ENCODE measurements at places on chromosomes 12 and 14.

DNA sequence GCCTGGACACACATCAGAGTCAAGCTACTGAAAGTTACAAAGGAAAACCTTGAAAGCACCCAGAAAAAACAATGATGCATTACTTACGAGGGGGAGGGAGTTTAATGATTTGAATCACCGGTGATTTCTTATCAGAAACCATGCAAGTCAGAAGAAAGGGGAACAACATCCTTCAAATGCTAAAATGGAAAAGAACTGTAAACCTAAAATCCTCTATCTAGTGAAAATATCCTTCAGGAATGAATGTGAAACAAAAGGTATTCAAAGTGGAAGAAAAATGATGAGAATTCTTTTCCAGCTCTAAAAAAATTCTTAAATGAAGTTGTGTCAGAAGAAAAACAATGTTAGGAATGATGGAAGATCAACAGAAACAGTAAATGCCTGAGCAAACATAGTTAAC lies 16.8 kb downstream of the SCAF11 start:
- no peak for DNase-seq

DNA sequence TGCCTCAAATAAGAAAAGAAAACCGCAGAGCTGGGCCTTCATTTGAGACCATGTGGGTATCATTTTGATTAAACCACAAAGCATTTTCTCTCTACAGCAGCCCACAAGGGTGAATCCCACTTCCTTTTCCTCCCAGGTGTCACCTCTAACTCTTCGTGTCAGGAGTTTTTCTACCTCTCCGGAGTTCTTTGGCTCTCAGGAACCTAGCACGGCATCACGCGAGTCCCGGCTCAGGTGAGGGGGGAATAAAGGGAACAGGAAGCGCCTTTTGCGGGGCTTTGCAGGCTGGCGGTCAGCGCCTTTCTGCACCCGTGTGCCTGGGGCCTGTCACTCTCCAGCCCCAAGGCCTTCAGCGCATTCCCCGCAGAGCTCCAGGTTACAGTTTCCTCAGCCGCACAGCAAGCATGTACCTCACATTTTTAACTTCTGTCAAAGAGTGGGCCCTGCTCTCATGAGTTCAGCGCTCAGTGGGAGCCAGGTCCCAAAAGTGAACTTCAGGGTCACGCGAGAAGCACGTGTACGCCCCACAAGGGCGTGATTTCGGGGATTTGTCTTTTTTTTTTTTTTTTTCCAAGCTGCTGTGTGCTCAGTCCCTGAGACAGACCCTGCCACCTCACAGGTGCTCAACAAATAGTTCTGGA lies 740 bp upstream of the PRPF40B start:
- DNase-seq, result no peak

DNA sequence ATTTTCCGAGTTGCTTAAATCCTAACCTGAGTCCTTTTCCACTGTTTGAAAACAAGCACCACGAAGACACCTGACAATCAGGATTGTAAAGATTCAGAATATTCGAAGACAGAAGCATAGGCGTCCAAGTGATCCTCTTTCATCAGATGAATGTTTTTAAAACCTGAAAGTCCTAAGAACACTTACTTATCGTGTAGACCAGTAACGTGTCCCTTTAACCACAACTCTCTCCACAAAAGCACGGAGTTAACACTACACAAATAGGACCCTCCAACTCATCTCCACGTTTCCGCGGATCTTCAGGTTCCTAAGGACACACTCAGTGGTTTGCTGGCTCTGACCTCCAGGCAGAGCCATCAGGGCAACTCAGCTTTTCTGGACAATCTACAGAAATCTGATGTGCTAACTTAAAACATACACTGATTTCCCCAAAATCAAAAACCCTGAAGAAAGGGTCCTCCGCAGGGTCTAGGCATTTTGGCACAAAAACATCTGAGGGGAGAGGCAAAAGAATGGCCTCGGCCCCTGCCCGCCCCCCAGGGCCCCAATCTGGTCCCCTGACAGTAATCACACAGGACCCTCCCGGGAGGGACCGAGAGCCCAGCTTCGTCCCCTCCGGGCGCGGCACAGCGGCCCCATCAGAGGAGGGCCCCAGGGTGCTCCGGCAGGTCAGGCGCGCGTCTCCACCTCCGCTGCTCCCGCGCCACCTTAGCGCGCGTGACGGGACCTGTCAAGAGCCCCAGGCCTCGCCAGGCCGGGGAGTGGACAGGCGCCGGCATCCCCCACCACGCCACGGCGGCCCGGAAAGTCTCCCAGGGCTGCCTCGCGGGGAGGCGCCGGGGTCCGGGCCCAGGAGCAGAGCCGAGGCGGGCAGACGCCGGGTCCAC lies 925 bp downstream of the DICER1 start:
- no peak for DNase-seq

- DNase-seq, result no peak
These were observed 2.2 kb downstream of the ENO2 start for GRCh38 chr12:6916426-6917200.

DNA sequence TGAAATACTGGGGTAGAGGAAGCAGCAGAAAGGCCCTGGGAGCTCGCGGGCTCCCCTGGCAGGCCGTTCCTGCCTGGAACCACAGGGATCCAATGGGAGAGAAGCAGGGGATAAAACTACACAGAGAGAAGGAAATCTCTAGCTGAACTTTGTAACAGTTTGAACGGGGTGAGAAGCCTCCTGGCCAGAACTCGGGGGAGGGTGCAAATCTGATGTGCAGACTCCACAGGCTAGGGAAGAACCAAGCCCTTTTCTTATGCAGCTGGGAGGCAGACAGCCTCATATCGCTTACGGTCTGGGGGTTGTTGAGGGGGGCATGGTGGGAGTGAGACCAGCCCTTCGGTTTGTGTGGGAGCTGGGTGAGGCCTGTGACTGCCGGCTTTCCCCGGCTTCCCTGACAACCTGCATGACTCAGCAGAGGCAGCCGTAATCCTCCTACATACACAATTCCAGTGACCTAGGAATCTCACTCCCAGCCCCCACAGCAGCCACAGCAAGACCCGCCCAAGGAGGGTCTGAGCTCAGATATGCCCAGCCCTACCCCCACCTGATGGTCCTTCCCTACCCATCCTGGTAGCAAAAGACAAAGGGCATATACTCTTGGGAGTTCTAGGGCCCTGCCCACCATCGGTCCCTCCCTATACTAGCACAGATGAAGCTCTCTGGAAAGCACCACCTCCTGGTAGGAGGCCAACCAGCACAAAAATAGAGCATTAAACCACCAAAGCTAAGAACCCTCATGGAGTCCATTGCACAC lies 143.0 kb downstream of the TMTC1 start:
- no peak for DNase-seq

DNA sequence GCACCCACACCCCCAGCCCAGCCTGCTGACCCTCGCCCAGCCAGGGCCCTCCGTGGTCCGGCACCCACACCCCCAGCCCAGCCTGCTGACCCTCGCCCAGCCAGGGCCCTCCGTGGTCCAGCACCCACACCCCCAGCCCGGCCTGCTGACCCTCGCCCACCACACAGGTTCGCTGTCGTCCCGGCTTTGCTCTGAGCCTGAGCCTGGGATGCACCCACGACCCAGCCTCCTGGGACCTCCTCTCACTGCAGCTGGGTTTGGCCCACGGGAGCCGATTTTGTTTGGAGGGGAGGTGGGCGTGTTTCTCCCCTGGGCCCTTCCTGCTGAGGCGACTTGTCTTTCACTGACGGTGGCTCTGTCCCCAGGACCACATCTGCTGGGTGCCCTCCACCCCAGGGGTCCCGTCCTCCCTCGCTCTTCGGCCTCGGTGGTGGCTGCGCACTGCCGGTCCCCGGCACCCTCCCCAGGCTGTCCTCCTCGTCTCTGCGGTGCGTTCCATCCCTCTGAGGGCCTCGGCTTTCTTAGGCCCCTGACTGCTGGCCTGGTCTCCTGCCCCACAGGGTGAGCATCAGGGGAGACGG lies 83.8 kb downstream of the GALNT9 start:
- no peak for DNase-seq

- no peak for DNase-seq
These were observed 7.1 kb downstream of the FOXN3 start for GRCh38 chr14:89409961-89410360.

- no peak for DNase-seq
These were observed 297.2 kb downstream of the ITPR2 start for GRCh38 chr12:26535826-26536225.

GRCh38 chr14:69610020-69610873 lies 1.1 kb upstream of the SUSD6 start:
- no peak for DNase-seq

DNA sequence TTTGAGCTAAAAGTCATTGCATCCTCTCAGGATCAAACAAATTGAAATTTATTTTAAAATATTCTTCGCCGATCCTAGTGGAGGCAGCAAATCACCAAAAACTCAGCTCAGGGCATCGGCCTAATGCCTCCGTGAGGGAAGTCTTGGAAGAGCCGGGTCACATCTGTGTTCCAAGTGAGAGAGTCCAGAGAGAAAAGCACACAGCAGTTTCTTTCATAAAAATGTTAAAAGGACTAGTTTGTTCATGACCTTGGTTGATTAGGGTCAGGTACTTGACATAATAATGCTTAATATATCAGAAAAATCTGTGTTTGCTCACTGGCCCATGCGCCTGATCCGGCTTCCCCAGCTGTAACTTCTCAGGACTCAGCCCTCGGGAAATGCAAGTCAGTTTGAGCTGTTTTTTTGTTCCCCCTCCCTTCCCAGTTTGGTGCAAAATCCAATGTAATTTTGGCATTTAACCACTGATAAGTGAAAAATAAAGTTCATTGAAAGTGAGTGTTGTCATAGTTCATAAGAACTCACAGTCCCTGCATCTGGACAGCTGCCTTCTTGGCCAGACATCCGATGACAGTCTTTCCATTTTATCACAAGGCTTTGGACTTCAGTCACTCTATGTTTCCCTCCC lies 161.7 kb downstream of the CAND1 start:
- no peak for DNase-seq

DNA sequence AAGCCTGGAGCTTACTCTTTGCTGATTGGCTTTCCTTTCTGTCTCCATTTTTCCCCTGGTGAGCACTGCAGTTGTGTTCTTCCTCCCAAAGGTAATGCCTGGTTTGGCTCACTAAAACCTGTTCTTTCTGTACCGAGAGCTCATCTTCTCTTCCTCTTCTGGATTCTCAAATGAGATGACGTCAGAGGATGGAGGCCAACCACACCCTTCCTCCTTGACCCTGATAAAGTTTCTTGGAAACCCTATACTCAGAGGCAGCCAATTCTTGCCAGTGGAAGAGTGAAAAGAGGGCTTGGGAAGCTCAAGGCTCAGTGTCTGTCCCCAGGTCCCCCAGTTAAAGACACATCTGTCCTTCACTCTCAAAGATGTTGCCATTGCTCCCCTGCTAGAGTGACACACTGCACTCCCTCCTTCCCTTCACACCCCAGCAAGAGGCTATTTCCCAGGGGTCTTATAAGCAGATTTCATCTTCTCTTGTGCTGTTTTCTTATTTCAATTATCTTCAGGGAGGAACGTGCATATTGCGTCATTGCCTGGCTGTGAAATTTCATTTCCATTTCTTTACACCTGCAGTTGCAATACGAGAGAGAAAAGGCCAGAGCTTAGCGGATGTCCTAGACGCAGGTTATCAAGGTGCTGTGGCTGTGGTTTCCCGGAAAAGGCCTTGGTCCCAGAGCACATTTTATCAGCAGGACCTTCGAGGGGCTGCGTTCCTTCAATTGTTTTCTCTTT lies 27.3 kb downstream of the NTF3 start:
- no peak for DNase-seq

DNA sequence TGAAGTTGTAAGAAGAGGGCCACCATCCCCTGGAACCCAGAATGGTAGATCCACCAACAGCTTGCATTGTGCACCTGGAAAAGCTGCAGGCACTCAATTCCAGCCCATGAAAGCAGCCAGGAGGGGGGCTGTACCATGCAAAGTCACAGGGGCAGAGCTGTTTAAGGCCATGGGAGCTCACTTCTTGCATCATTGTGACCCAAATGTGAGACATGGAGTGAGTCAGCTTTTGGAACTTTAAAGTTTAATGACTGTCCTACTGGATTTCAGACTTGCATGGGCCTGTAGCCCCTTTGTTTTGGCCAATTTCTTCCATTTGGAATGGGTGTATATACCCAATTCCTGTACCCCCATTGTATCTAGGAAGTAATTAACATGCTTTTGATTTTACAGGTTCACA lies 50.8 kb downstream of the SLC16A7 start:
- DNase-seq, result no peak

- peak; percentile 67 for DNase-seq
These were observed 835 bp downstream of the VEZT start for GRCh38 chr12:95218150-95219133.

DNA sequence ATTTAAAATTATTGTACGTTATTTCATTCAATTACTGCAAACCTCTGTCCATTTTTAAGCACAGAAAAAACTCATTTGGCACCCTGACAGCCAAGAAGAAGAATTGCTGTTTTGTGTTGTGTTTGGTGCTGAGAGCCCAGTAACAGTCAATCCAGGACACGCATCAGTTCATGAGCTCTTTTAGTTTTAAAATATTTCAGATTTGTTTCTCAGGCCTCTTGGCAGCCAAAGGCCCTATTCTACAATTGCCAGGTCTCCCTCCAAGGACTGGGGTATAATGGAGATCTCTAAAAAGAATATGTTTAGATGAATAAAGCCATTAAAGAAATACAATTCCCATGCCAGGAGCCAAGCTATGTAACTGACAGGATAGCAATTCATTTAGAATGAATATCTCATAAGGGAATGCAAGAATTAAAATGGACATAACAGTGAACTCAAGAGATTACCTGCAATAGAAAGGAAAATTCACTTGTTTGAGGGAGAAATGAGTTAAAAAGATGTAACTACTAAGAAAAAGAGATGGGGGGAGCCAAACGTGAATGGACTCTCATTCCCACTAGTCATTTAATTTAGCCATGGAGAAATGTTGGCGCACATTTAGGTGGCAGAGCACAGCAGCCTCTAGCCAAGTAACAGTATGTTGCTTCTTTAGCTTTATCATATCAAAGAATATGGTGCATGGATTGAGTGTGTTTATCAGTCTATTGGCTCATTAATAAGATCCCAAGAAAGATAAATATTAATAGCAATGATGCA lies 140.6 kb upstream of the PELI2 start:
- DNase-seq, result no peak

DNA sequence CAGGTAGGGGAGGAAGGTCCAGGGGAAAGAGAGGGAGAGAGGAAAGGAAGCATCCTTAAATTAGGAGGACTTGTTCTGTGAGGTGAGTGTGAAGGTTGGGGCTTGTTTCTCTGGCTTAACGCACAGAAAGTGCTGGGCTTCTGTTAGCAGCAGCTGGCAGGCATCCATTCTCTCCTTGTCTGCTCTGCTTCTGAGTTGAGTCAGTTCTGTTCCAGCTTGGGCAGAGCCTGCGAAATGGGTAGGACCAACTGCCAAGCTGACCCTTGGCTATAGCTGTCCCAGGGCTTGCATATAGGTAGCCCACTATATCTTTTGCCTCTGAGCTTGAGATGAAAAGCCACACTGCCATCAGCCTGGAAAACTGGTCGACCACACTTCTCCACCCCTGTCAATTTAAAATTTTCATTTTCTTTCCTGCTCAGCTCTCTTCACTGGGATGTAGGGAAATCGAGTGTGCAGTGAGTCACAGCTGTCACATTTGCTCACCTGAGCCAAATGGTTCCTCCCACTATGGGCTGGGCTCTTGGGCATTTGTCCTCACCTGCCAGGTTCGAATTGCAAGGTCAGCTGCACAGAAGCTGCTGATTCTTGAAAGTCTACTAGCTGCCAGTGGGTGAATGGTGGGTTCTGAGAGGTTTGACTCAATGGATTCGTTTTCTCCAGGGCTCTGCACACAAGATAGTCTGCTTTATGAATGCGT lies 256.4 kb upstream of the PWP1 start:
- no peak for DNase-seq

Measured in NCI-H1417 treated with DMSO at 0.1 percent for 48 hours (cell line).